ENCODE measurements at places on chromosomes 2 and 18. TPM values are rescaled to one million over a fixed set of nuclear protein-coding genes. Genes with fewer than 3 reads are reported as not detected.

Gene SCYGR4
- total RNA-seq = not detected

Gene ELOA2
- total RNA-seq = not detected

Gene SLC38A11
- total RNA-seq = not detected

Gene ABCB11
- total RNA-seq = not detected

Gene ITGA6
- total RNA-seq = 212 TPM

Measured in dermis lymphatic vessel endothelial cell (primary cell).